ENCODE measurements at places on chromosomes 4 and X.

DNA sequence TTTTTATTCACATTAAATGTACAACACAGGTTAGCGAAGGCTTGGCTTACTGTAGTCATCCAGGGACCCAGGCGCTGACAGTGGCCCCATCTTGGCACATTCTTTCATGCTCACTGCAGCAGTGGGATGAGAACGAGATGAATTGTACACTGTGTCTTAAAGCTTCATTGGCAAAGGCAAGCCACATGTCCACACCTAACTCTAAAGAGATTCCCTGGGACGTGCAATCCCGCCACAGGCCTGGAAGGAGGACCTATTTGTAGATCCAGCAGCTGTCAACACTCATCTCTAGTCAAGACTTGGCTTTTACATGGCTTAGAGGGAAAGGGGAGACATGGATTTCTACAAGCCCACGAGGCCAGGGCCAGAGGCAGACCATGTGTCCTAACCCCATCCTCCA is 16.1 kb upstream of the CXCR3 start:
- DNase-seq, result no peak

DNA sequence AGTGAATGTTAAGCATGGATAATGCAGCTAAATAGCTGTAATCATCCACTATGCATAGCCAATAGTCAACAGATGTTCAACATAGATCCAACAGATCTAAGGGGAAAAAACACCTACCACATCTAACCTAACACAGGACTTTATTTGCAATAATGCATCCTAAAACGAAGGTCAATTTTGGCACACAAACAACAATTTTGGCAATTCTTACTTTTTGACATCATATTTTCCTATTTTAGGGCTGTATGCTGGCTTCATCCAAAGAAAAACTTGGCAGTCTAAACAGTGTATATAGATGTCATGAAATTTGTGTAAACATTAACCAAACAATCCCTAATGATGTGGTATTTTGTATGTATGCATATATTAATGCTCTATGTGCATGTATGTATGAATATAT is 33.2 kb downstream of the UNC5C start:
- DNase-seq, result no peak

GRCh38 chr4:1732911-1733310 is 11.6 kb downstream of the TACC3 start:
- no peak for DNase-seq

DNA sequence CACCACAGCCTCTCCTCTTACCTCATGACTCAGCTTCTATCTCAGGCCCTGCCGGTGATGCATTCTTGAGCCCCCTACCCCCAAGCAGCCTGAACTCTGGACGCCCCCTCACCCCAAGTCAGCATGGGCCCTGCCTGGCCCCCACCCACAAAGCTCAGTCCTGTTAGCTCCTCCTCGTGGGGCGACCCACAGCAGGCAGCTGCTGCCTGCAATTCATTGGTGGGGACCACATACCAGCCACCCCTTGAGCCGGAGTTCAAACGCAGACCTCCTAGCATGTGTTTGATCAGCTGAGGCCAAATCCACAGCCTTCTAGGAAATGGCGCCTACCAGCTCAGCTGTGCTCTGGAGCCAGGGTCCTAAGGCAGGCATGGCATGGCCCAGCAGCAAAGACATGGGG is 111.8 kb downstream of the EFNB1 start:
- DNase-seq, result peak; percentile 2

GRCh38 chr4:156401371-156401770 is 447.7 kb upstream of the CTSO start:
- no peak for DNase-seq

GRCh38 chr4:183563874-183564273 is 59.0 kb downstream of the ING2 start:
- no peak for DNase-seq

- no peak for DNase-seq
Measured at GRCh38 chr4:174041555-174042105, 241.8 kb downstream of the FBXO8 start.

DNA sequence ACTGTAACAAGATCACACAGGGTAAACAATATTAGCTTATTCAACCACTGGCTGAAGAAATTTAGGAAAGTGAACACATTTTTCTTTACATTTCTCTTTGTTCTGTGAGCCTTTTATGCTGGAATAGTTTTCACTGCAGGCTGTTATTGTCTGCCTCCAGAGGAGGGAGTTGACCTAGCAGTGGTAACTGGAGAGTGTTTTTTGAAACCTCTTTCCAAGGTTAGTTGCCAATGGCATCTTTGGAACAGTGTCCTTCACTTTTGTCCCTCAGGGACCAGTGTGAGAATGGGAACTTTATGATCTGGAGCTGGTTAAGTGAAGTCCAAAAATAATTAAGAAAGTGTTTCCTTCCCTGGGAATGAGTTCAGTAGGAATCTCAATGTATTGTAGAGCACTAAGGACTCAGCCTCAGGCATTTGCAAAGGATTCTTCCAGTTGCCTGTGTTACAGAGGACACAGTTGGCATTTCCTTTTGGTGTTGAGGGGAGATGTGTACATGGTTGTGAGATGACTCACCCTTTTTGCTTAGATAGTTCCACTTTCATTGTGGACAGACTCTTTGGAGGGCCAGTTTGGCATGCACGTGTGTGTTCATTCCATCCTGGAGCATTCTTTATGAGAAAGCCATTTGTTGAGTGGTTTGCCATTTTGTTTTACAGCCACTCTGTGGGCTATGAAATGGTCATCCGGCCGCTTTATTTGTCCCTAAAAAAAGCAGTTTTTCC is 61.3 kb downstream of the AR start:
- DNase-seq, result peak; percentile 63

DNA sequence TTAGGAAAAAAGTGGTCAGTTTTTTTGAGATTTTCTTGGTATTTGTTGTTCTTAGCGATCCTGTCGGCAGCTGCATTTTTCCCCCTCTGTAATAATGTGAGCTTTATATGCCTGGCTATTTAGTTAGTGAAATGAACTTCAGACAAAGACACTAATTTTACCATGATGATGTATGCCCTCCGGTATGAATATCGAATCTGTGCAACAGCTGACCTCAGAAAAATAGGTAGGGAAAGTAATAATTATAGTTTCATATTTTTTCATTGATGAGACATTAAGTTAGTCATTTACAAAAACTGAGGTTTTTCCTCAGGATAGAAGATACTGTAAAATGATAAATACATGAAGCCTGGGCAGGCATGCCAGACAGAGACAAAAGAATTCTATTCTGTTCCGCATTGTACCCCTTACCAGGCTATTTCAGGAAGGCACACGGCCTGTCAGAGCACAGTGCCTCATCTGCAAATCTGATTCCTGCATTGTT is 155.8 kb downstream of the SHROOM3 start:
- peak; percentile 48 for DNase-seq

DNA sequence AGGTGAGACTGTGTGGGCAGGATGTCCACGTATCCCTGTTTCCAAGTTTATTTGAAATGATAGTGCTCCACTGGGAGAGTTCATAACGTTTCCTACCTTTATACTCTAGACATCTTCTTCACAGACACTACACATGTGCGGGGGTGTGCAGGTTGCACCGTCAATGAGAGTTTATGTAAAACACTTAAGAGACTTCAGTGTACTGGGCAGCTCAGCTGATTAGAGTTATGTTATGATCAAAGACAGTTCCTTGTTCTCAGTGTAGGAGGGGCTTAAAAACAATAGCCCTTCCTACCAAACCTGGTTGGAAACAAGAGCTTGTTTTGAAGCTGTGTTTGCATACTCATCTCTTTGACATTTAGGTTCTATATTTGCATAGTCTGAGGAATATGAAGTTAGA is 326.9 kb upstream of the AGA start:
- no peak for DNase-seq

DNA sequence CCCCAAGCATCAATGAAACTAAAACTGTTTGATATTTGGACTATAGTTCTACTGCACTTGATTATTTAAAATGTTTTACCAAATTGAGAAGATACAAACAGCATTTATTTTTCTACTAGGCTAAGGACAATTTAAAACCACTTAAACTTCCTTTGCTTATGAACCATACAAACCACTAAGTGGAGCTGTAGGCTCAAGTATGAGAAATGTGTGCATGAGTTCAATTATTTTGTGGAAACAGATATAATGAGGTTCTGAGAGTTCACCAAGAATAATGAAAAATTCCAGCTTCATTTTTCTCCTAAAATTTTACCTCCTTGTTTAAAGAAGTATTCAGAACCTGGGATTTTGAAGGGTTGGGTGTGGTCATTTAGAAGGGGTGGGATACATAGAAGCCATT is 63.1 kb downstream of the SERPINA7 start:
- DNase-seq, result no peak

DNA sequence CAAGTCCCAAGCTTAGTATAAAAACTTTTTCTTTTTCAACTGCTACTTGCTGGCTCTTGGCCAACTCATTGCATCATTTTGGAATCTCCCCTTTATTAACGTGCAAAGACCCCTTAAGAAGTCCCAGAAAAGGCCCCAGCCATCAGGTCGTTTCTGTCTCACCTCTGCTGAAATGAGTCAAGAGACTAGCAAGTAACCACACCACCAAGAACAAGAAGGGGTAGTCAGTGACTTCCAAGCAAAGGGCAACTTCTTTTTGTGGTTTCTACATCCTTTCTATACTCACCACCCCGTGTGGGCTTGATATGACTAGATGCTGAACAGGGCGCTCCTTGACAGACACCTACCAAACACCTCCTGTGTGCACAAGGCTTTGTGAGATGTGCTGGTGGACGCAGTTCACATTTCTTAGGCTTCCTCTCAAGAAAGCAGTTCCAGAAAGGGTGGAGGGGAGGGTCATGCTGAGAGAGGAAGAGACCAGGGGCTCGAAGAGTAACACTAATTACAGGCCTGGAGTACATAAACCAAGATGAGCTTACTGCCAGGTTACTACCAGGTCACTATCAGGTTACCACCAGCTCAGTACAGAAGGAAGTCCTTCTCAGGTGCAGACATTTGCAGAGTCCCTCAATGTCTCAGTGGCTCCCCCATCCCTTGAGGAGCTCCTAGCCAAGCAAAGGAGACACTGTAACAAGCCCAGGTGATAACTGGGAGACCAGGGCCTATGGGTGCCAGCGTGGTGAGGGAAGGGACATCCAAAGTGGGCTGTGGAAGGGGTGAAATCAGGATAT is 19.3 kb downstream of the JAKMIP1 start:
- DNase-seq, result no peak

GRCh38 chr4:73311428-73311827 is 52.8 kb upstream of the ANKRD17 start:
- peak; percentile 13 for DNase-seq

GRCh38 chr4:186900232-186900900 is 176.7 kb upstream of the FAT1 start:
- DNase-seq, result peak; percentile 73

GRCh38 chr4:83189631-83190136 is 75.2 kb upstream of the PLAC8 start:
- DNase-seq, result no peak

DNA sequence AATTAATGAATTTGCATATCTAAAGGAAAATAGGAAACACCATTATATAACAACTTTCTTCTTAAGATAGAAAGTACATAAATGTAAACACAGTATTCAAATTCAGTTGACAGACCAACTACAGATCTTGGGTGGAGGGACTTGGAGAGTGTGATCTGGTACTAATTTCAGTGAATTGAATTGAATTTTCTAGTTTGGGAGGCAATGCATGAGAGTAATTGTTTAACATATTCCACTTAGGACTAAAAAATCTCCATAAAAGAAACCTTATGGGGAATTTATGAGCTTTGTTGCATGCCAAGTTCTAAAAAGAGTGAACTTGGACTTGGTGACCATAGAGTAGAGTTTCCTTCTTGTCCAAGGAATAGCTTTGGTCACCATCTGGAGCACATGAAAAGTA is 261.1 kb upstream of the TTC29 start:
- DNase-seq, result no peak

- peak; percentile 14 for DNase-seq
Measured at GRCh38 chr4:173333658-173334084, 487 bp downstream of the HMGB2 start.

- peak; percentile 2 for DNase-seq
Measured at GRCh38 chrX:83916525-83916924, 55.6 kb downstream of the CYLC1 start.

- no peak for DNase-seq
Measured at GRCh38 chr4:115274545-115274944, 161.1 kb upstream of the NDST4 start.

- no peak for DNase-seq
Measured at GRCh38 chr4:22413471-22413870, 102.4 kb downstream of the ADGRA3 start.

- no peak for DNase-seq
Measured at GRCh38 chr4:85302193-85302736, 172.7 kb upstream of the ARHGAP24 start.

- no peak for DNase-seq
Measured at GRCh38 chrX:69496183-69496582, 7.9 kb upstream of the NALF2 start.

- DNase-seq, result peak; percentile 91
Measured at GRCh38 chr4:111064342-111064993, 441.6 kb upstream of the PITX2 start.

DNA sequence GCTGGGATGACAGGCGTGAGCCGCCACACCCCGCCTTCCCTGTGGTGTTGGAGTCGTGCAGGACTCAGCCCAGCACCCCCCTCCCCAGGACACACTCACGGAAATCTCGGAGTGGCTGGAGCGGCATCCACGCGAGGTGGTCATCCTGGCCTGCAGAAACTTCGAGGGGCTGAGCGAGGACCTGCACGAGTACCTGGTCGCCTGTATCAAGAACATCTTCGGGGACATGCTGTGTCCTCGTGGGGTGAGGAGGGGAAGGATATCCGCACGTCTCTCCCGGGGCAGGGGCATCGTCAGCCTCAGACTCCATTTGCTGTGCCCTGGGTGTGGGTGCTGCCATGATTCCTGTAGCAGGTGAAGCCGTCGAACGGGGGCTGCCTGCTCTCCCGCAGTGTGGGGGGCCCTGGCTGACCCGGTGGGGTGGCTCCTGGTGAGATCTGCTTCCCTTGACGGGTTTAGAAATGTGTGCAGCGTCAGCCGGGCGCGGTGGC is 10.3 kb downstream of the PLCXD1 start:
- DNase-seq, result no peak

DNA sequence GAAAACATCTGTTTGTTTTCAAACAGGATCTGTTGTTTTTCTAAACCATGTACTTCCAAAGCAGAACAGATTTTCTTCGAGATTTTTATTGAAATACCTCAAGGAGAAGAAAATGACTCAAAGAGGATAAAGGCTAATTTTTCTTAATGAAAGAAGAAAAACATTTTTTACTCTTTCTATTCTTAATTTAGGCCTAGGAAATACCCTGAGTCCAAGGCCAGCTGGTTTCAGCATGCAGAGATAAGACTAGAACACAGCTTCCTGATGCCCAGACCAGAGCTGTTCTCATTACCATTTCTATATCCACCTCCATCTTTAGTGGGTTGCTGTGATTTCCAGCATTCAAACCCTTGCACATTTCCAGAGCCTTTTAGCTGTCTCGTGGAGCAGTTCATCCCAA is 18.3 kb downstream of the GAB1 start:
- no peak for DNase-seq

GRCh38 chr4:159434114-159434870 is 331.4 kb downstream of the RAPGEF2 start:
- DNase-seq, result peak; percentile 38

GRCh38 chr4:1910643-1911042 is 39.5 kb downstream of the NSD2 start:
- peak; percentile 75 for DNase-seq

GRCh38 chrX:18151649-18152048 is 69.0 kb downstream of the BEND2 start:
- no peak for DNase-seq

- DNase-seq, result no peak
Measured at GRCh38 chrX:18309401-18309800, 45.1 kb downstream of the SCML2 start.

Measured in AG08395 (cell line).